Stimulated activated effector memory CD8-positive, alpha-beta T cell treated with anti-CD3 and anti-CD28 coated beads, Interleukin-12 subunit alpha, Interleukin-12 subunit beta, amount 100 ng/mL, for 72 hours (primary cell): ENCODE measurements at places on chromosomes 12 and 14.

- no peak for DNase-seq
Measured at GRCh38 chr14:81141426-81141825, 79.3 kb downstream of the GTF2A1 start.

- no peak for DNase-seq
Measured at GRCh38 chr12:15709551-15709950, 79.6 kb downstream of the EPS8 start.

DNA sequence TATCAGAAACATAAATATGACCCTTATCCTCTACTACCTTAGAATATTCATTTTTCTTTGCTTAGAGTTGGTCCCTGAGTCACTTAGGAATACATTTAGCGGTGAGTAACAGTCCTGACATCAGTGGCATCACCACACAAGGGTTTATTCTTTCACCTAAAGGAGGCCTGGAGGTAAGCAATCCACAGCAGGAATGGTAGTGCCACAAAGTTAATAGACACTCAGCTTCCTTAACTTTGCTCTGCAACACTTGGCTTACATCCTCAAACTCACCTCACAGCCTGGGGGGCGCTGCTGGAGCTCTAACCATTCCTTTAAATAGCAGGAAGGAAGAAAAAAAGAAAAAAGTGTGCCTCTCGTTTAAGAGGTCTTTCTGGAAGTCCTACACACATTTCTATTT lies 29.1 kb downstream of the BBOF1 start:
- DNase-seq: no peak

DNA sequence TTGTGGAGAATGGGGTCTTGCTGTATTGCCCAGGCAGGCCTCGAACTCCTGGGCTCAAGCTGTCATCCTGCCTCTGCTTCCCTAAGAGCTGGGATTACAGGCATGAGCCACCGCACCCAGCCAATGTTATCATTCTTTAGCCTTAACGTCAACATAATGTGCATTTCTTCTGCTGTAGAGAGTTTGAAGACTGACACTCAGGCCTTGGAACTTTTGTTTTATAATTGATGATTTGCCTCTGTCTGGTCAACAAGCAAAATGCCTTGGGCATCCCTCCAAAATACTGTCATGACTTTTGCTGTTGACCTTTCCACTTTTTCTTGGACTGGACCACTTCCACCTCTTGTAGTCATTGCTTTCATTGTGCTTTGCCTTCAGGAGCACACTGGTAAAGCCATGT lies 29.0 kb downstream of the FAM234B start:
- DNase-seq: no peak

- no peak for DNase-seq
Measured at GRCh38 chr12:97131220-97131981, 224.3 kb downstream of the NEDD1 start.

- DNase-seq: no peak
Measured at GRCh38 chr12:131466306-131466705, 244.6 kb upstream of the SFSWAP start.

- no peak for DNase-seq
Measured at GRCh38 chr12:120775862-120776552, 50.4 kb downstream of the ACADS start.

- DNase-seq: no peak
Measured at GRCh38 chr14:93286212-93286890, 46.5 kb downstream of the BTBD7 start.

- no peak for DNase-seq
Measured at GRCh38 chr14:66496188-66496807, 10.1 kb downstream of the CCDC196 start.

- DNase-seq: no peak
Measured at GRCh38 chr14:95231966-95232633, 74.8 kb upstream of the DICER1 start.

- no peak for DNase-seq
Measured at GRCh38 chr12:85713373-85713772, 122.8 kb downstream of the RASSF9 start.

GRCh38 chr14:20530771-20531571 lies 25.6 kb downstream of the RNASE10 start:
- peak; percentile 41 for DNase-seq

GRCh38 chr12:110763583-110763982 lies 20.9 kb upstream of the PPP1CC start:
- no peak for DNase-seq

DNA sequence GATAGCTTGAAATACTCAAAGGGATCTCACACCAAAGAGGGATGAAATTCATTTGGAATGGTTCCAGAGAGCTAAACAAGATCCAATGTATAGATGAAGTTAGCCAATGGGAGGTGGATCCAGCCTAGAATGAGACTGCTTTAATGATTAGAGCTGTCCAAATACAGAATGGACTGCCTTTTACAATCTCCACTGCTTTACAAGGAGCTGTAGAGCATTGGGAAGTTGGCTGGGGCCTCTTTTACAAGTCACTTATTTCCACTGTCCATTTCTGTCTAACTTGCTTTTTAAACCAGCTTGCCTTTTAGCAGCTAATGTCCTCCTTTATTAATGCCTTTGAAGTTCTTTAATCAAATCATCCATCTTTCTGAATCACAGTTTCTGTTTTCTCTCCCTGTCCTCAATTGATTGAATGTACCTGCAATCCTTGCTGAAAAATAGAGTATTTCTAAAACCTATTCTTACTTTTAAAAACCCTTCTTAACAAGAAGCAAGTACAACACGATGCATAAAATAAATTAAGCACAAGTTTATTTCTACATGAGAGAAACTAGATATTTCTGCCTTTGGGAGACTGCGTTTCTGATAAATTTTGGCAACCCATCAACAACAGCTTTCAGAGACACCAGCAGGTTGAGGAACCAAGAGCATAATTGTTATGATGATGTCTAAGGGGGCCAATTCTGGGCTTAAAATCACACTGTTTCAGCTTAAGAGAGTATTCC lies 3.4 kb upstream of the ATP2A2 start:
- DNase-seq: no peak

GRCh38 chr12:9068086-9068485 lies 47.6 kb downstream of the A2M start:
- no peak for DNase-seq

- DNase-seq: no peak
Measured at GRCh38 chr14:68587931-68588330, 204.9 kb downstream of the ZFP36L1 start.

DNA sequence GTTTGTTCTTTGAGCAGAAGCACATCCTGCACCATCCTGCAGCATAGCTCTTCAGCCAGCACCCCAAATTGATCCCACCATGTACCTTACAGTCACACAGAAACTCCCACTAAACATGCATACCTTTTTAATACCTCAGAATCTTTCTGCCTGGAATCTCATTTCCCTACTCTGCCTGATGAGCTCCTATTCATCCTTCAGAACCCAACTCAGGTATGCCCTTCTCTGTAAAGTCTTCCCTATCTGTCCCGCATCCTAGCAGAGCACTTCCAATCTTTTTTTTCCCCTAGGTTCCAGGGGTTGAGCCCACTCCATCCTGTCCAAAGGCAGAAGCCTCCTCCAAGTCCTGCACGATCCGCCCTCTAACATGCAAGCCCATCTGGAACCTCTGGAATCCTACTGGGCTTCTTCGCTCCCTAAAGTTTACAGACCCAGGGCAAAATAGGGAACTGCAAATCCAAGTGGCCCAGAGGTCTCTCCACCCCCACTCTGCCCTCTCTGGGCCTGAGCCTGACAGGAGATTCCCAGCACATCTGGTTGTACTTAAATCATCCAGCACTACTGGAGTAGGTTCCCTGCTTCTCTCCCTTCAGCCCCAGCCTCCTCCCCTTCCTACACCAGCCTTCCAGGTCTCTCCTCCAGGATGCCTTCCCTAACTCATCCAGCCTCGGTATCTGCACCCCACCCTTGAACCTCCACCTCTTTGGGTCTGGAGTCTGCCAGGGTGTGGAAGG lies 4.1 kb upstream of the FIGNL2 start:
- no peak for DNase-seq

- DNase-seq: no peak
Measured at GRCh38 chr12:66320996-66321395, 18.7 kb downstream of the HELB start.

- no peak for DNase-seq
Measured at GRCh38 chr12:48765753-48766162, 23.1 kb downstream of the ADCY6 start.

GRCh38 chr14:59284059-59284458 lies 95.6 kb downstream of the DAAM1 start:
- no peak for DNase-seq

DNA sequence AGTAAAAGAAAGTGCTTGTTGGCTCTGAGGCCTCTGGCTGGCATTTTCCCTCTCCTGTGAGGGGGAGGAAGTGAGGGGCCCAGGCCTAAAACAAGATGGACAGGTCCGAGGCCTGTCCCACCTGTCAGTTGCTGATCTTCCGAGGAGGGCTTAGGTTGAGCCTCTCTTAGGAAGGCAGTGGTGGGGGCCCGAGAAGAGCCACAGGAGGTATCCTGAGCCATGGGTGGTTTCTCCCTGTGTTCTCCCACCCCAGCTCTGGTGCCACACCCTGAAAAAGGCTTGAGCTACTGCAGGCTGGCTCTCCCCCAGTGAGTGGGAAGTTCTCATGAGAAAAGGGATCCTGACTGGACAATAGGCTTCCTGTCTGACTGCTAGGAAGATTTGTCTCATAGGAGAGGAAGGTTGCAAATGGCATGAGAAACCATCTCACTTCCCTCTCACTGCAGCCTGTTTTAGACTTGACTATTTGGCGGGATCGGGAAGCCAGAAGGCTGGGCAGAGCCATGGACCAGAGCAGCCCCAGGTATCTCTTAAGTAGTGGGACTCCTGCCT lies 72.1 kb upstream of the SRSF5 start:
- DNase-seq: no peak

DNA sequence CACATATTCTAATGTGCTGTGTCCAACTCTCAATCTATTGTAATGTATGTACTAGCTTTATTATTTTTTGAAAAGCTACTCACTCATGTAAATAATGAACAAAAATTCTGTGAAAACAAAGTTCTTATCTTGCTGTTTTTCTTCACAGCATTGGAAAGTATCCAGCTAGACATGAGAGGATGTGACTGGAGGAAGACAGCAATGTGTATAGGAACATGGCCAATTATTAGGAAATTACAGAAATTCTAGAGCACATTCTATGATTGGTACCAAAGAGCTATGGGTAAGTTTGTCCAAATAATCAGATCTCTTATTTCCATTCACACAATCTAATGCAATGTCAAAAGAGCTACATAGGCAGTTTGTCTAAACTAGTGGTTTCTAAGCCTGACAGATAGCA lies 1100.2 kb downstream of the FSCB start:
- DNase-seq: no peak

DNA sequence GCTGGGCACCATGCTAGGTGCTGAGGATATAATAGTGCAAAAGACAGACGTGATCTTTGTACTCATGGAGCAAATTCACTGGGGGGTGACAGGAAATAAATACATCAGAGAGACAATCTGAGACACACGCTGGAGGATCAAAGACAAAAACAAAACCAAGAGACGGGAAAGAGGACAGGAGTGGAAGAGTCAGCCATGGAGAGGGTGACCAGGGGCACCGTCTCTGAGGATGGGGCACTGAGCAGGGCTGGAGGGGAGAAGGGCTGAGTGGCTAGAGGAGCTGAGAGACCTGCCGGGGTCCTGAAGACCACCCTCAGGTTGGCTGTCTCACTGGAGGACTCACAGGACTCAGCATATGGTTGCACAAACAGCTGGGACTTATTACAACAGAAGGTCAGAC lies 81.9 kb downstream of the TMEM132D start:
- DNase-seq: no peak

GRCh38 chr14:64987438-64987767 lies 708 bp downstream of the FNTB start:
- DNase-seq: no peak

DNA sequence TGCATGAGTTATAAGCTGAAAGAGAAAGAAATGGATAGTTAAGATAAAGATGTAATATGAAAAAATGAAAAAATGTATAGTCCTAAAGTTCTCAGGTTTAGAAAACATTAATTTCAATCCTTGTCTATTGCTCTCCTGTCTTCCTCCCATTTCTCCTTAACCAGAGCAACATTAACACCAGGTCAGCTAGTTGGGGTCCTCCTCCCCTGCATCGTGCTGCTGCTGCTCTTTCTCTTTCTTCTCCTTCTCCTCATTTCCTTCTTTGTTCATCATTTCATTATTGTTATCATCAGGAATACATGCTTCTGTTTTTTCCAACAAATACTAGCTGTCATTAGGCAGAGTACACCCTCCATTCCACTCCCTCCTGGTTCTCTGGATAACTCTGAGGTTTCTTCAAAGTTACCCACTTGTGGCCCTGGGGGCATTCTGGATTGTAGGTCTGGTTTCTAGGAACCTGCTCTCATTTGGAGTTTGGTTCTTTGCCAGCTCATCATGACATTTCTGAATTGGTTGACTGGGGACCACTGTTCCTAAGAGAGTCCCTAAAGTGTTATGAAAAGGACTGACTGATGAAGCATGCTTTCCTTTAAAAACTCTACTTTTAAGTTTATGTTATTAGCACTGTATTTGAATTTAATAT lies 17.0 kb downstream of the ACSS3 start:
- DNase-seq: no peak

GRCh38 chr12:65355461-65355860 lies 77.0 kb downstream of the MSRB3 start:
- no peak for DNase-seq

- no peak for DNase-seq
Measured at GRCh38 chr12:5197131-5197530, 153.5 kb downstream of the KCNA5 start.

GRCh38 chr14:70622111-70622712 lies 19.5 kb upstream of the TTC9 start:
- DNase-seq: peak; percentile 65

DNA sequence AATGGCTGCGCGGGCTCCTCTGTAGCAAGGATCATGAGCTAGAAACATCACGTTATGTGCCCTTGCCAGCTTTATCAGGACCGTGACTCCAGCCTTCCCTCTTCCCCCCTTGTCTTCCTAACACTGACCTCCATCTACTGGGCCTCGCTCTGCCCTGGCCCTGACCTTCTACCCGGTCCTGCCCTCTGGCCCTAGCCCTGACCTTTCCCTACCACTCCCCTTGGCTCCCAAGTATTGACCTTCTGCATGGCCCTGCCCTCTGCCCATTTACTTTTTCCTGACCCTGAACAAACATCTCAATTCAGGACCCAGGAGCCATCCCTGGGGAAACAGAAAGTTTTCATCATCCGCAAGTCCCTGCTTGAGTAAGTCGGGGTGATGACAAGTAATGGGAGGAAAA lies 2.0 kb downstream of the SOAT2 start:
- DNase-seq: no peak

DNA sequence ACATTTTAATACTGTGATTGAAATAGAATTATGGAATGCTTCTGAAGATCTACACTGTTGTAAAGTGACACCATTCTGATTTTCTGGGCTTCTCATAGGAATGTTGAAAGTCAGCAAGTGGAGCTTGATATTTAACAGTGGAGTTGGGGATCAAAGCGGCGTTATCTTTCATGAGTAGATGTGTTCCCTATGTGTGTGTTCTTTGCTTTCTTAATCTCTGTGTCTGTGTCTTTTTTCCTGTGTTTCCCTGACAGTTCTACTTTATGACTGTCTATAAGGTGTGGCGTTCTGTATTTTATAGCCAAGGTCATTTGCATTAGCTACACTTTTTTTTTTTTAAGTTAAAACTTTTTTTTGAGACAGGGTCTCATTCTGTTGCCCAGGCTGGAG lies 24.7 kb downstream of the SYNE2 start:
- DNase-seq: no peak

GRCh38 chr12:84397846-84398245 lies 514.8 kb downstream of the SLC6A15 start:
- no peak for DNase-seq

GRCh38 chr14:20632831-20633691 lies 8.4 kb downstream of the OR6S1 start:
- DNase-seq: peak; percentile 84
